Activated CD4-positive, CD25-positive, alpha-beta regulatory T cell (primary cell): ENCODE measurements at places on chromosomes 12 and 14.

- no peak for DNase-seq
Measured at GRCh38 chr12:130204541-130204953, 42.3 kb downstream of the FZD10 start.

- DNase-seq: no peak
Measured at GRCh38 chr12:63782466-63782865, 2.8 kb downstream of the RXYLT1 start.

DNA sequence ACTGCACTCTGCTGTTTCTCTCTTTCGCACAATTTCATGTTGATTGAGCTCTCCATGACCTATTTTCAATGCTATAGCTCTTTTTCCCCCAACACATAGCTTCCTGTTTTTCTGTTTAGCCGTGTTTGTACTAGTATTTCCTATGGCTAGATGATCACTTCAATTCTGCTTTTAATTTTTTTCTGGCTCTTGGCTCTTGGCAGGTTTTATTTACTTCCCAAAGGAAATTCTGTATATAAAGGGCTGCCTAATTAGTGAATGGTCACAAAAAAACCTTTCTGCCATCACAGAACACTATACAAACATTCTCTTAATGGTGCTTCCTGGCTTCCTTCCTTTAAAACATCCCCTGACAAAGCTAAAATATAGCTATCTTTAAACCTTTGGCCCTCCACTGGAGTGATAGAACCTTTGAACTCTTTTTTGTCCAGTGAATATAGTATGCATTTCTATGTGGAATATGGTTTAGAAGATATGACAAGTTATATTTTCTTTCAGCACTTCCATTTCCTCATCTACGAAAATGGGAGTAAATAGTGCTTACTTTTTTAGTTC is 88.2 kb downstream of the RASSF9 start:
- no peak for DNase-seq

DNA sequence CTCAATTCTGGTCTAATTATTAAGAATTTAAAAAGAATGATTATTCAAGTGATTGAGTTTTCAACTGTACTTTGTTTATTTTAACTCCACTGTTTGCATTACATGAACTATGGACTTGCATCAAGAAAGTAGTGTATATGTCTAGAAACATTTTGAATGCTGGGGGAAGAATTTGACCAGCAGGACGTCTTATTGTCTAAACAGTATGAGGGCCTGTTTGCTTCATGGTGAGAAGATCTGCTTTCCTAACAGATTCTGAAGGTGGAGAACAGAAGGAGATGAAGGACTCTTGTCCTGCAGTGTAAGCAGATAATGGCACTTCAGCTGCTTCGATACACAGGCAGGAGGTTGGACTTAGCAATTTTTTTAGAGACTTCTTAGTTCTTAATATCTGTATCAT is 176.0 kb downstream of the DACT1 start:
- DNase-seq: no peak

- DNase-seq: no peak
Measured at GRCh38 chr12:6950811-6951540, at the start of gene PTPN6. Gene PTPN6 (plus strand): TSS chr12:6951356. CDS start chr12:6951513, 157 bp downstream.

DNA sequence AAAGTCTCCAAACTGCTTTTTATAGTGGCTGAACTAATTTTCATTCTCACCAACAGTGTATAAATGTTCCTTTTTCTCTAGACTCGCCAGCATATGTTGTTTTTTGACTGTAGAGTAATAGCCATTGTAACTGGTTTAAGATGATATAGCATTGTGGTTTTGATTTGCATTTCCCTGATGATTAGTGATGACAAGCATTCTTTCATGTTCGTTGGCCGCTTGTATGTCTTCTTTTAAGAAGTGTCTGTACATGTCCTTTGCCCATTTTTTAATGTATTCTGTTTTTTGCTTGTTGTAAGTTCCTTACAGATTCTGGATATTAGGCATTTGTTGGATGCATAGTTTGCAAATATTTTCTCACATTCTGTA is 404.9 kb downstream of the FLRT2 start:
- DNase-seq: no peak

DNA sequence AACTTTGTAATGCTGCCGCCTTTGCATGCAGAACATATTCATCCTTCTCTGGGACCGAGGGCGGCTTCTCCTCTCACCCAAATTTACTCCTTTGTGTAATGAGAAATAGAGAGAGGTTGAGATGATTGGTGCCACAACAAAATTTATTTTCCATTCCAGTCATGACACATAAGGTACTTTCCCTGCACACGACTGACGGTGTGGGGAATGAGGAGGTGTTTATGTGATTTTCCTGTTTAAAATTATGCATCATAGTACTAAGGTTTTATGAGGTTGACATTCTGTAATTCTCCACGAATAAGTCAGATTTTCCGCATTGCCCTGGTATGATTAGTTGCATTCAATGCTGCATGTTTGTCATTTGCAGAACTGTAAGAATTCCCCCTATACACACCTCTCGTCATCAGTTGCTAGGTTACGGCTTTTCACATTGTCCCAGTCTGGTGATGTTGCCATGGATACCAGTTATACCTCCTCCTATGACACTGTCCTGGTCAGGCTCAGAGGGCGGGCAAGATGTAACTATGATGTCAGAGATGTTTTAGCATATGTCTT is 23.1 kb downstream of the BICDL1 start:
- peak; percentile 37 for DNase-seq

DNA sequence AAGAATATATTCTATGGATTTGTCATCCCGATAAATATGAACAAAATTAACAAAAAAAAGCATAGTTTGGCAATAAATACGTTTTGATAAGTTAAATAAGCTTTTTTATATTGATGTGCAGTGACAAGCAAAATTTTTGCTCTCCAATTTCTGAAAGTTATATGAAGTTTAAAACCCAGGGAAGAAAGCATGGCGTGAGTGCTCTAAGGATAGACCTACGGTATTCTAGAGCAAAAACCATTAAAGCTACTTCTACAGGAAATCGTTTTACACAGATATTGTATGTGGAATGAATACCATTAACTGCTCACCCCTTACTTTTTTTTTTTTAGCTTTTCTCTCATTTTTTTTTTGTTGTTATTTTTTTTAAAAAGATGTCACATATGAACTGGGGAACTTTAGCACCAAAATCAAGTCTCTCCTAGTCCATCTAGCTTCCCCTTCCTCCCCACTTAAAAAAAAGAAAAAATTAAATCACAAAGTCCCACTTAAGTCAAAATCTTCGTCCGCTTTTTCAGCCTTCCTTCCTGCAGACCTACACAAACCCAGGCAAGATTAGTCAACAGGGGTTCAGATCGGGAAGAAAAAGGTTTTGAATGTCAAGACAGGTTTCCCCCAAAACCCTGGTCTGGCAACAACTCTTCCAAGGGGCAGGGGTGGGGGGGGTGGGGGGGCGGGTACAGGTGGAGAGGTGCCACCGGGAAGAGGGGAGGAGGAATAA is 4.4 kb downstream of the ZFP36L1 start:
- no peak for DNase-seq

GRCh38 chr14:28242895-28243294 is 523.7 kb upstream of the FOXG1 start:
- DNase-seq: no peak

DNA sequence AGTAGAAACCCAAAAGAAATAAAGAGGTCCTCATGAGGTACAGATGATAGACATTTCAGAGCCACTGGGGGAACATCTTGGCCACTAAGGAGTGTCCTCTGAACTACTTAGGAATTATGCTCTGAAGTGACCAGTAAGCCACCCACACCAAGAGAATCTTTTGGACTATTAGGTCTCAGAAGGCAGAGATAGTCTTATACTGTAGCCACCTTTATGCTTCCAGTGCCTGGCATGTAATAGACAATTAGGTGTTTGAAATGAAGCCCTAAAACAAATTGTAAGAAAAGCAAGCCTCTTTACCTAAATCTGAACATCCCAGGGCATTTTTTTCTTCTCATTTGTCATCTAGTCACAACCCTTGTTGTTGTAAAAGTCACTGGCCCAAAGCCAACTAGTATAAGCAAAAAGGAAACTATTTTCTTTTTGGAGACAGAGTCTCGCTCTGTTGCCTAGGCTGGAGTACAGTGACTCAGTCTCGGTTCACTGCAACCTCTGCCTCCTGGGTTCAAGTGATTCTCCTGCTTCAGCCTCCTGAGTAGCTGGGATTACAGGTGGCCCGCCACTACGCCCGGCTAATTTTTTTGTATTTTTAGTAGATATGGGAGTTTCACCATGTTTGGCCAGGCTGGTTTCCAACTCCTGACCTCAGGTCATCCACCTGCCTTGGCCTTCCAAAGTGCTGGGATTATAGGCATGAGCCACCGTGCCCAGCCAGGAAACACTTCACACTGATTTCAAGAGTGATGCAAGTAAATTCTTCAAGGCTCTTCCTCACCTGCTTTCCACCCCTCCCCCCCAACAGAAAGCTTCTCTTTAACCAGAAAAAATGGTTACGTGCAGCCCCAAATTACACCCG is 11.1 kb downstream of the PLEKHA5 start:
- no peak for DNase-seq

GRCh38 chr14:73344319-73344718 is 107.0 kb downstream of the PAPLN start:
- DNase-seq: no peak

DNA sequence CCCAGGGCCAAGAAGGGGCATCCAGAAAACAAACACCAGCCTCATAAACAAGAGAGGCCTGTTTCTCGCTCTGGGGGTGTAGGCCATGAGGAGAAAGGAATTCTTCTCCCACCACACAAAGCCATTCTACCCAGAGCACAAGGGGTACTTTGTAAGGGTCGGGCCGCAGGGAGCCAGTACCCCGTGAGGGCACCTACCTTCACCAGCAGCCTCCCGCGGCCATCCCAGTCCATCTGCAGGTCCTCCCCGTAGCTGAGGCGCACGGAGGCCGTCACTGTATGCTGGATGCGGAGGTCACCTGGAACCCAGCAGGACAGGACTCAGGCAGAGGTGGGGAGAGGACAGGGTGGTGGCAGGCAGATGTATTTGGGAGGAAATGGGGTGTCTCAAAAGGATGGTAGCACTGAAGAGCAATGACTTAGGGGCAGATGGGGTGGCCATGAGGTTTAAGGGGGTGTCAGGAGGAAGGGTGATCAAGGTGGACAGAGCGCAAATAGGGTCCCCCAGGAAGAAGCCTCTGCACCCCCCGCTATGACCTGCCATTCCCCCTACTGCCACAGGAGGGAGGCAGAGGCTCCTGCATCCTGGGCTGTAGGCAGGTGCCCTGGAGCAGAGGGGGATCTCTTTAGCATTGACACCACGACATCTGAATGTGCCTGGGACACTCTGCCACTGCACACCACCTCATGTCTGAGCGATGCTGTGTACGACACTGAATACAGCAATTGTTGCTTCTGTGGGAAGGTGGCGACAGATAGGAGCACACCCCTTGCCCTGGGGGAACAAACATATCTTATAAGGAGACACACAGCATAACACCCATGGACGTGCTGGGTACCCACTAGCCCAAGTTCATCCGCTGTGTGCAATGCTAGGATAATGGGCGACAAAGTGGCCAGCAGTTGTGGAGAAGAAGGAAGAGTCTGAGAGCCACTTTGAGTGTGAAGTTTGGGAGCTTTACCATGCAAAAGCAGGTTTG is 61.4 kb downstream of the VWF start:
- DNase-seq: peak; percentile 17

DNA sequence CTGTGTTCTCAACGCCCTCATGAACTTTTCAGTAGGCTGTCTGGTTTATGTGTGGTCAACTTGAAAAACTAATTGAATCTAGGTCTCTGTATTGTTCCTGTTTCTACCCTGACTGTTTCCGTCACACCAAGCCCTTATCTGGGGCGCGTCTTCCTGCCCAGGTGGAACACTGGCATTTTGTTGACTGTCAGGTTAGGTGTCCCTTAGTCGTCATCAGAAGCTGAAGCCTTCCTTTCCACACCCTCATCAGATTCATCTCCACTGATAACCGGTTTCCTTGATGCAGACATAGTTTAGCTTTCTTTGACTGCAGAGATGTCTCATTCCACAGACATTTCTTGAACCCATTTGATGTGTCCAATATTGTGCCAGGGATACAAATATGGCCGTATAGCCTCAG is 96.5 kb downstream of the DUSP16 start:
- DNase-seq: no peak

GRCh38 chr14:93965287-93965821 is 11.0 kb downstream of the ASB2 start:
- no peak for DNase-seq

DNA sequence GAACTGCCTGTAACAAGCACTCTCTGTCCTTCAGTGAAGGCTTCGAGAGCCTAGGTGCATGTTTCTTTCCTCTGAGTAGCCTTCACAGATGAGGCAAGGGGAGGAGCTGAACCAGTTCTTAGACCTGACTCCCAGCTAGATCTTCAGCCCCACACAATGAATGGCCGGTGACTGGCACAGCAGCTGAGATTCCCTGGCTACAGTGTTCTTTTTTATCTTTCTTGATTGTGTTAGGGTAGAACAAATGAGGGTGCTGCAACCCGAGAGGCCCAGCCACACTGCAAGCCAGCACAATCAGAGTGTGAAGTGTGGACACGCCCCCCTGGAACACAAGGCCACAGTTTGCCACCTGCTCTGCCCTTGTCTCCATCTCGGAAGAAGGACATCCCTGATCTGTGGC is 19.1 kb upstream of the COL2A1 start:
- DNase-seq: no peak

GRCh38 chr12:117404203-117404853 is 42.9 kb upstream of the NOS1 start:
- DNase-seq: no peak

GRCh38 chr12:97835541-97835940 is 372.9 kb downstream of the RMST start:
- no peak for DNase-seq

DNA sequence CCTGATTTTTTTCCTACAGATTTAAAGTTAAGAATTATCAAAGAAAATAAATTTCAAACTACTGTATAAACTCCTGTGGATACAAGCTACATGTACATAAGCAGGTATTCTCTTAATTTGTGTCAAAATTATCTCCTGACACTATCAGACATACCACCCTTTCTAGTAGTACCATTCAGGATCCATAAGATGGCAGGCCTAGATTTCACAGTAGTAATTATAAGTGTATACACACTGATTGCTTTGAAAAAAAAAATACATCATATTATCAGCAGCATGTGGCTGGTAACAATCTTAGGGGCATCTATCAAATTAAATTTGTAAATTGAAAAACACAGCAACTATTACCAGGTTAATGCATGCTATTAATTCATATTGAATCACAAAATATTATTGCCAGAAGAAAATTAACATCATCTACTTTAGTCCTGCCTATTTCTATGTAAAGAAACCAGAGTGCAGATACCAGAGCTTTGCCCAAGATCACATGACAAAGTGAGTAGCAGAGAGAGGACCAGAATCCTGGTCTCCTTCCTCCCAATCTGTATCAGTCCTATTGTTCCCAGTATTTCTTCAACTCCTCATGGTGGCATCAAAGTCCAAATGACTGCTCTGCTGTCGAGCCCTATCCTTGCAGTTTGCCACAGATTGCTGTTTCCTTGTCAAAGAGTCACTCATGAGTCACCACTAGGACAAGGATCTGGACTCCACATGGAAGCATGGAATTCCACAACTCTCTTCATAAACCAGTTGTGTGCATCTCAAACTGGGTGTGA is 27.7 kb upstream of the CALM1 start:
- DNase-seq: no peak

DNA sequence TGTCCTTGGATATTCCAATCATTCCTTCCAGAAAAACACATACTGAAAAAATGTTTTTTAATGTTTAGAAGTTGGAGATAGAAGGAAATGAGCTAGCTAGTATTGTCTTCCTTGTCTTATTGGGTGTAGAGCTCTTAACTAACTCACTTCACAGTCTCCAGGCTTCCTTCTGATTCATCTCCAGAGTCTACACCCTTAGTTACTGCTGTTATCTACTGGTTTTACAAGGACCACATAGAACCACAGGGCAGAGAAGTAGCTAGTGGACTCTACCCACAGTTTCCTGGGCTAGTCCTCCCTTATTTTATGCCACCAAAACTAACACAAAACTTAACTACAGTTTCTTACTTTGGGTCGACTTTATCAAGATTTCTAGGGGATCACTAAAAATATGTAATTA is 31.0 kb upstream of the DHRS4 start:
- DNase-seq: no peak
